ENCODE measurements at places on chromosomes 2 and 18.

- DNase-seq: no peak
Observed at GRCh38 chr2:40148334-40148733, 303.6 kb downstream of the SLC8A1 start.

- DNase-seq: no peak
Observed at GRCh38 chr18:65380986-65381385, 369.8 kb upstream of the CDH7 start.

GRCh38 chr2:160328811-160329527, 128.9 kb upstream of the ITGB6 start:
- DNase-seq: no peak

DNA sequence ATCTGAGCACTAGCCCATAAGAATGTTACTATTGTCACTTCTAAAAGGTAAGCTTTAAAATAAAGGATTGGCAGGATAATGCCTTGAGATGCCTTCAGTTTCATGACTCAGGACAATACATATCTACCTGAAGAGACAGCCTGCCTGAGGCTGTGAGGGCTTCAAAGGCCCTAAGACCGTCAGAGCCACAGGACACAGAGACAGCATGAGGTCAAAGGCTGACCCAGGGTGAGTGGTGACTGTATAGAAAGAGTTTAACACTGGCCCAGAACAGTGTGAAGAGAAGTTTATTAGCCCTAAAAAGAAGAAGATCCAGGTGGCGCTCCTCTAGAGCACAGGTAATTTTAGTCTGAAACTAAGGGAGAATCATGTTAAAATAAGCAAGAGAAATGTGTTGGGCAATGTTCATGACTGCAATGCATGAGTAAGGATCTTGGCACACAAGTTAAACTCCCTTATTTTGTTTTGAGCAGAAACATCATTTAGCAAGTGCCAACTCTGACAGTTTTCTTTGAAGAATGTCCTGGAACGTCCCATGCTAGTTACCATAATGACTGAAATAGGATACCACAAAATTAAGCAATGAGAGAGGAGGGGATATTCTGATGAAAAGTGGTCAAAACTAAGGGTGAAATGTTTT, 78.1 kb upstream of the FAM110C start:
- DNase-seq: no peak

DNA sequence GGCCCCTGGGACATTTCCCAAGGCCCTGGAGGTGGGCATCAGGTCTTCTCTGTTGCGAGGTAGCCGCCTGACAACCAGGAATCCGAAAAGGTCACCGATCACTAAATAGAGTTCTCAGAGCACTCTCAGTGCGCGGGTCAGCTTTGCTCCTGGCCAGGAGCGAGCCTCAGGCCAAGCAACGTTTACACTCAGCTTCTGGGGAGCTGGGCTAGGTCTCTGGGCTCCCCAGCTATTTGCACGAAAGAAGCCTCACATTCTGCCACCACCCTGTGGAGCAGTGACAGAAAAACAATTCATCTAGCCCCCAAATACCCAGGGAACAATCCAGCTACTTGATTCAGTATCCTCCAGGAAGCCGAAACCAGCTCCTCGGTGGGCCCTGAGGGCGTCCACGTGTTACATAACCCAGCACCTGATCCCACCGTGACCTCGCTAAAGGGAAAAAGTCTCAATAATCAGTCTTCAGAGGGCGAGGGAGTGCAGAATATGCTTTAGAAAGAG, 3.3 kb downstream of the SH3BP4 start:
- DNase-seq: no peak

- DNase-seq: no peak
Observed at GRCh38 chr2:28142386-28142785, 250.3 kb upstream of the FOSL2 start.

DNA sequence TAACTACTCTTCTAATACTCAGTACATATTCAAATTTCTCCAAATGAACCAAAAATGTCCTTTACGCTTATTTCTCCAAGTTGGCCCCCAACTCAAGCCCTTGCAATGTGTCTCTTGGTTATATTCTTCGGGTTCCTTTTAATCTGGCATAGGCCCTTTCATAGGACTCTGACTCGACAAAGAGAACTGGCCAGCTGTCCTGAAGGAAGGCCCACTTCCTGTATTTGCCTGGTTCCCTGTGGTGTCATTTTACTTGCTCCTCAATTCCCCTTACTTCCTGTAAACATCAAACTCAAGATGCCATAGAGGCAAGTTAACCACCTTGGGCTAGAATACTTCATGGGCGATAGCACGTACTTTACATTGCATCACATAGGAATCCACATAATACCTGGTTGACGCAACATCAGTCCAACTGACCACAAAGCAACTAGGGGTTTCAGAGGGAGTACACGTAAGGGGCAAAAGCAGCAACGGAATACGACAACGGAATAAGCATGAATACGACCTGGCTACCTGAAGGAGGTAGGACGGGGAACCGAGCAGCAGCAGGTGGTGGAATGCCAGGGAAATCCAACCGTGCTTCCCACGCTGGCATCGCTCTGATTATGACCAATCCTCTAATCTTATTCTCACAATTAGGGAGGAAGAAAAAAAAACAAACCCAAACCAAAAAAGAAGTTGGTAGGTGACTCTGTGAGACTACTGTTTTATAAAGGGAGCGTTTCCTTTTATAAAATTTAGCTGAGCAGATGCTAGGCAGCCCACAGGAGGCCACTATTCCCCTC, 823 bp upstream of the GORASP2 start:
- no peak for DNase-seq

GRCh38 chr2:42795841-42796301, 3.5 kb upstream of the HAAO start:
- DNase-seq: no peak

- DNase-seq: no peak
Observed at GRCh38 chr2:241180495-241180894, 8.0 kb upstream of the ANO7 start.

- DNase-seq: no peak
Observed at GRCh38 chr2:147760984-147761383, 83.8 kb upstream of the ACVR2A start.

- no peak for DNase-seq
Observed at GRCh38 chr2:109402180-109402579, 211.6 kb downstream of the SEPTIN10 start.

- DNase-seq: no peak
Observed at GRCh38 chr2:15693926-15694588, 102.4 kb downstream of the DDX1 start.

All from T-cell (primary cell).